Activated CD8-positive, alpha-beta memory T cell treated with anti-CD3 and anti-CD28 coated beads, Interleukin-2, amount 50 U/mL, for 4 hours (primary cell): ENCODE measurements at places on chromosomes 11 and 22.
A peak's percentile ranks its signal among the peaks of the same experiment; 100 is the strongest.

- DNase-seq = no peak
Observed at GRCh38 chr22:30424534-30425326, 838 bp upstream of the MTFP1 start.

- DNase-seq = no peak
Observed at GRCh38 chr11:94027210-94027609, 6.1 kb downstream of the HEPHL1 start.

DNA sequence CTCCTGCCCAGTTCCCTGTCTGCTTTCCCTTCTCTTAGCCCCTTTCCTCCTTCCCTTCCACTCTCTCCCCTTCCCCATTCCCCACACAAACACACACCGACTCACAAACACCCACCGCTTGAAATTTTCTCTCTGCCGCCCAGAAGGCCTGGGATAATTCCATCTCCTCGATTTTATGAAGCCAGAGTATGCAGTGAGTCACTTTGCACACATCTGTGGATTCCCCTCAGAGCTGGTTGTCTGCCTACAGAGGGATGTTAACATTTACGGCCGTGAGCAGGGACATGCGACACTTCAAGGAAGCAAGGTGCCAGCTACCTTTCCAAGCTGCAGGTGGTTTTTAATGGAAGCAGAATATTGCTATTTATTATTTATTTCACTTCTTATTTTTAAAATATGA is 332.0 kb downstream of the TENM4 start:
- no peak for DNase-seq

GRCh38 chr22:24247564-24248344 is 2.9 kb upstream of the GGT5 start:
- peak; percentile 48 for DNase-seq

DNA sequence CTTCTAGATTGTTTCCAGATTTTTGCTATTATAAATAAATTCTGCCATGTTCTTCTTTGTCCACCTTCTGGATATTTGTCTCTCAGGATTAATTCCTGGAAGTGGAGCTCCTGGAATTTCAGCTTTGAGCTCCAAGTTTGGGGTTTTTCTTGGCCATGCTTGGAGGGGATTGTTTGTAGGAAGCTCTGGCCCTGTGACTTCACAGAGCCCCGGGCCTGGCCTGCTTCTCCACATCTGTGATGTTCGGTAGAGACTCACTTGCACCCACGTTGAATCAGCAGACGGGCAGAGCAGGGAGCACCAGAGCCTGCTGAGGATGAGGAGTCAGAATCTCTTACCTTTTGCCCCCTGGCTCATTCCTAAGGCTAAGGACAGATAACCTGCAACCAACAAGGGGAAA is 35.7 kb downstream of the LRRC32 start:
- no peak for DNase-seq

GRCh38 chr22:42462016-42462415 is 29.8 kb upstream of the NFAM1 start:
- no peak for DNase-seq

- no peak for DNase-seq
Observed at GRCh38 chr11:30432178-30432577, 109.3 kb downstream of the ARL14EP start.

GRCh38 chr22:20221421-20222340 is 46.4 kb downstream of the RTN4R start:
- DNase-seq = no peak
